ENCODE measurements at places on chromosomes 6 and 20.

DNA sequence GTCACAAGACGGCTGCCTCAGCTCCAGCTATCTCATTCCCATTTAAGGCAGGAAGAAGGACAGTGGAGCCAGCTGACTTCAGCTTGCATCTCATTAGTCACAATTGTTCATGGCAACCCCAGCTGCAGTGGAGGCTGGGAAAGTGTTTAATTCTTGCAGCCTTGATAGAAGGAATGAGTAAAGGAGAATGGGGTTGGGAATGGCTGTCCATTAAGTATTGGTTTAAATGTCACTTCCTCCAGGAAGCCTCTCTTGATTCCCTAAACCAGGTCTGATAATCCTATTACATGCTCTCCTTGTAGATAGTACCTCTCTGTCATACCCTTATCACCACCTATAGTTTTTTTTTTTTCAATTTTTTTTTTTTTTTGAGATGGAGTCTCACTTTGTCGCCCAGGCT, 166.4 kb downstream of the TFAP2C start:
- DNase-seq = no peak

- no peak for DNase-seq
Observed at GRCh38 chr6:26362836-26363220, 2.2 kb upstream of the BTN3A2 start.

- no peak for DNase-seq
Observed at GRCh38 chr6:135680964-135681913, 170.3 kb upstream of the PDE7B start.

- no peak for DNase-seq
Observed at GRCh38 chr6:71410164-71410566, 121.6 kb downstream of the OGFRL1 start.

- DNase-seq = no peak
Observed at GRCh38 chr6:167546611-167547327, 221.9 kb downstream of the TTLL2 start.

DNA sequence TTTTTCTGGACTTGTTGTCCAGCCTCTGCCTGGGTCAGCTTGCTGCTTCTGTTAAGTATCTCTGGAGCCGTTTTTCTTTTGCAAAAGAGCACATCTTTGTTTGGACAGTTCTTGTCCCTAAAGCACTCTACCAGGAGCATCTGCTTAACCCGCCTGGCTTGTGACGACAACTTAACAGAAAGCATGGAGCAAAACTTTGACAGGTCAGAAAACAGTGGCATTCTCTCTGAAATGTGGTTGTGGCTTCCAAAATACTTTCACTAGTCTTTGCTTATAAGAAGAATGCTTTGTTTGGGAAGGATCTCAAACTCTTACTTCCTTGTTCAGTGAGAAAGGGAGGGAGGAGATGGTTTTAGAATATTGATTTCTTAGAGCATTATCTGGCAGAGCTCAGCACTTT, 47.6 kb downstream of the CD109 start:
- DNase-seq = no peak

DNA sequence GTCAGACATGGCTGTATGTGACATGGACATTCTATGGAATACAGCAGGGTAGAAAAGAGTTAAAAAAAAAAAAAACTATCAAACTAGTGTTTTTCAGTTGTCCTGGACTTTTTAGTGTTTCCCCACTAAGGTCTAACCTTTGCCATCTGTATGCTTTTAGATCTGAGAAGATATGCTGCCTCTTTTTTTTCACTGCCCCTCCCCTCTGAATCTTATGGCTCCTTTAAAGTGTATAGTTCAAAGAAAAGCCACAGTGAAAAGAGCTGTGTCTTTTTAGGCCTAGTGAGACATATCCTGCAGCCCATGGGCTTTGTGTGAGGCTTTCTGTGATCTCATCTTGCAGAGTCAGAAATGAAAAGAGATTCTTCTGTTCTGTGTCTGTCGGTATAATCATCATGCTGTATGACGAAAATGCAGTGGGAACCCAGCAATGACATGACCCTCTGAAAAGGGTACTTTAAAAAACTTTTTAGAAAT, 29.3 kb downstream of the ADGRG6 start:
- peak; percentile 86 for DNase-seq

- DNase-seq = peak; percentile 81
Observed at GRCh38 chr20:34083137-34083536, 28.9 kb downstream of the EIF2S2 start.

DNA sequence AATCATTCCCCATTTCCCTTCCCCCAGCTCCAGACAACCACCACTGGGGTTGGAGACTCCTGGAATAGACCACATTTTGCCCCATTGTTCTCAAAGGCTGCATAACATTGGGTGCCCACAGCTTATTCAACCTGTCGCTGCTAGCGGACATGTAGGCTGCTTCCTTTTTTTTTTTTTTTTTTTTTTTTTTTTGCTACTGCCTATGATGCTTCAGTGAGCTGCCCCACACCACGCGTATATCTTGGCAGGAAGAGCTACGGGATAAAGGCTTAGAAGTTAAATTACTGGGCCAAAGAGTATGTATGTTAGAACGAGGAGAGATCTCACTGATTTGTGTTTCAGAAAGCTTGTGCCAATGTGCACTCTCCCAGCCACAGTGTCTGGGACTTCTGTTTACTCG, 7.0 kb downstream of the LBP start:
- DNase-seq = no peak

GRCh38 chr20:6562111-6562510, 205.4 kb upstream of the BMP2 start:
- DNase-seq = peak; percentile 55

- peak; percentile 93 for DNase-seq
Observed at GRCh38 chr6:17714879-17715851, 8.4 kb upstream of the NUP153 start.

DNA sequence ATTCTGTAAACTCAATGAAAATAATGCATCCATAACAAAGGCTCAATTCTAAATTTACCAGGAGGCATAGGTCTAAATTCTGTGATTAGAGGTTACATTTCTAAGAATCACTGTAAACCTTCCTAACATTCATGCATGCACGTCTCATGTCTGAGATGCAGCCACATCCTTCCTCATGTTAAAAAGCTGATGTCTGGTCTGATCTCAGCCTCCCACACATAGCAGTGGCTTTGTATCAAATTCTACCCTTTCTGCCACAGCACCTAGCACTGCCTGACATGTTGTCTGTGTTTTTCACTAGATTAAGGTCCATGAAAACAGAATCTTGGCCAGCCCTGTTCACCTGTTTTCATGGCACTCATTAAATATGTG, 171.1 kb downstream of the WDR27 start:
- no peak for DNase-seq

DNA sequence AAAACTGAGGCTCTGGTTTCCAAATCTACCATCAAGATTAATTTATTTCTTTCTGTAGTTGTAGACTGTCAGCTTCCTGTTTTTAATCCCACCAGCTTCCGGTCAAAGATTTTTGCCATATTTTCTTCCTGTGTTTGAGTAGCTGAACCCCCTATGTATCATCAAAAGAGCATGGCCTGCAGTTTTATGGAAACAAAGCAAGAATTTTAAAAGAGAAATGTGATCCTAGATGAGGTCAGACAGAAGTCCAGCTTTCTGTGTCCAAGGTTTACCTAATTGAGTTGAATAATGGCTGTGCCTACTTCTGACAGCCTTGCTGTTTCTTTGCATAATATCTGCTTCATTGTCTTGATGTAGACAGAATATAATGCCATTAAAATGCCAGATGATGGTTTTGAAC, 163.7 kb downstream of the CARMIL1 start:
- no peak for DNase-seq

DNA sequence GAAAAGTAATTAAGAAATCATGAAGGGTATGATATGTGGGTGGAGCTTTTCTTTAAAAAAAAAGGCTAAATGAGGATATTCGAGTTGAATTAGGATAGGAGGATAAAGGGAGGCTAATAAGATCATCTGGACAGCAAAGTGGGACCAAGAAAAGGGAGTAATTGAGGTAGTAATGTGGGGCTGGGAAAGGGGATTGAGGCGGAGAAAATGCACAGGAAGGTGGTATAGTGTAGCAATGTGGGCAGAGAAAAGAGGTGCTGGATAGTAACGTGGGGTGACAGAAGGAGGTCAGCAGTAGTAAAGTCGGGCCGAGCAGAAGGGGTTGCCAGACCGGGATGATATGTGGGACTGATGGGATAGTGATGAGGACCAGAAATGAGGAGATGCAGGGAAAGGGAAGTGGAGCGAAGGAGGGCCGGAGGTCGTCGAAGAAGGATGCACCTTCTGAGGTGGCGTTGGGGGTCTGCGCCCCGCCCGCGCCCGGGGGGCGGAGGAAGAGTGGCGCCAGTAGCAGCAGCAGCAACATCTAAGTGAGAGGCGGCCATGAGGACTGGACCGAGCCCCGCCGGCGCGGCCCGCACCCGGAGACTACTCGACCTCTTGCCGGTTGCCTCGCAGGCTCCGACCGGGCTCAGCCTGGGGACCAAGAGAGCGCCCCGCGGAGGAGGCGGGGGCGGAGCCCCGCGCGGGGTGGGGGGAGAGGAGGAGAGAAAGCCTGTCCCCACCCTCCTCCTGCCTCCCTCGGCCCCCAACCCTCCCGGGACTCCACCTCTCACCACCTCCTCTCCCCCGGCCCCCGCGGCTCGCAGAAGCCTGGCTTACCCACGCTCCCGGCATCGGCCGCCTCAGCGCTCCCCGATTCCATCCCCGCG, 887 bp downstream of the GABBR1 start:
- DNase-seq = peak; percentile 54

- no peak for DNase-seq
Observed at GRCh38 chr6:110410511-110410910, 4.9 kb downstream of the DDO start.

GRCh38 chr20:64058536-64058935, 4.5 kb upstream of the TCEA2 start:
- DNase-seq = no peak

DNA sequence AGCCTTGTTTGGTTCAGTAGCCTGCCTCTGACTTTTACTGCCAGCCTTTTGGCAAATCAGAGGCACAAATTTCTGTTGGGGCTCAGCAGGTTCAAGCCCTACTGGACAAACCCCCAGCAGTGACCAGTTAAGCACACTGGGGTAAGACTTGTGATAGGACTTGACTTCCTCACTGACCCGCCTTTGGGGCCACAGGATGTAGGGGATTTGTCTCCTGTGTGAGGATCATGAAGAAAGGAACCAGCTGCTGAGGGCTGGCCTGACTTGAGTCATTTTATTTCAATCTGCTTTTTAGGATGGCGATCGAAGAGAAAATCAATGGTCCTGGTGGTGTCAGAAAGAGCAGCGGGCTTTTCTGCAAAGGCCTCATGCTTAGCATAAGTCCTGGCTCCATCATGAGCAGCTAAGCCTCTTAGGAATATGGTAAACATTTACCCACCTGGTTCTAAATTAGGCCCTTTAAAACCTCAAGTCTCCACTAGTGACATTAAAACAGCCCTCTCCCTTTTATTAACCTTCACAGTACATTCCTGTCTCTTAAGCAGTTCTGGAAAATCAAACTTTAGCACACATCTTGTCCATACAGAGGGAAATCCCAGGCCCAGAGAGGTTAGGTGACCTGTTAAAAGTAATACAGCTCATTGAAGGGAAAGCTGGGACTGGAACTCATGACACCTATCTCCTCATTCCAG, 16.6 kb downstream of the CHMP4B start:
- peak; percentile 29 for DNase-seq

GRCh38 chr6:280775-281468, 11.4 kb upstream of the DUSP22 start:
- no peak for DNase-seq

DNA sequence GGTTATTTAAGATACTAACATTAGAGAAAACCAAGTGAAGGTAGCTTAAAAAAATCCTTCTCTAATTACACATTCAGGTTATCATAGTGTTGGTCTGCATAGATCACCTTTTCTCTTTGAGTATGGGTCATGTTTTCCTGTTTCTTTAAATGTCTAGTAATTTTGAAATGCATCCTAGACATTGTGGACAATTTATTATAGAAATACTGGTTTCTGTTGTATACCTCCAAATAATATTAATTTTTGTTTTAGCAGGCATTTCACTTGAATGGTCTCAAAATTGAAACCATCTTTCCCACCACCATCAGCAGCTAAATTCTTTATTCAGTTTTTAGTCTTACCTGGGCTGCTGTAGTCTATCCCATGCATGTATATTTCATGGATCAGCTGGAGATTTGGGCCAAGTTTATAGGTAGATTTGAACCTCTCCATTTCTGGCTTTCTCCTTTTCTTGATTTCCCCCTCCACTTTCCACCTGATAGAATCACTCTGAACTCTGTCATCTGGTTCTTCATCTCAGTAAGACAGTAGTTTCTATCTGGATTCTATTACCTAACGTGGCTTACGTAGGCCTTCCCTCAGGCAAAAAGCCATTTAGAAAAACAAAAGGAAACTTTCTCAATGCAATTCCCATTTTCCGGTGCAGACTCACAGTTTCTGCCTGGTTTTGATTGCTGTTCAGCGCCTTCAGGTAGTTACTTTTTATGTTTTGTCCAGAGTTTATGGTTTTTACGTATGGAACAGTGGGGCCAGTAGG, 52.3 kb downstream of the ZFAND3 start:
- DNase-seq = no peak

DNA sequence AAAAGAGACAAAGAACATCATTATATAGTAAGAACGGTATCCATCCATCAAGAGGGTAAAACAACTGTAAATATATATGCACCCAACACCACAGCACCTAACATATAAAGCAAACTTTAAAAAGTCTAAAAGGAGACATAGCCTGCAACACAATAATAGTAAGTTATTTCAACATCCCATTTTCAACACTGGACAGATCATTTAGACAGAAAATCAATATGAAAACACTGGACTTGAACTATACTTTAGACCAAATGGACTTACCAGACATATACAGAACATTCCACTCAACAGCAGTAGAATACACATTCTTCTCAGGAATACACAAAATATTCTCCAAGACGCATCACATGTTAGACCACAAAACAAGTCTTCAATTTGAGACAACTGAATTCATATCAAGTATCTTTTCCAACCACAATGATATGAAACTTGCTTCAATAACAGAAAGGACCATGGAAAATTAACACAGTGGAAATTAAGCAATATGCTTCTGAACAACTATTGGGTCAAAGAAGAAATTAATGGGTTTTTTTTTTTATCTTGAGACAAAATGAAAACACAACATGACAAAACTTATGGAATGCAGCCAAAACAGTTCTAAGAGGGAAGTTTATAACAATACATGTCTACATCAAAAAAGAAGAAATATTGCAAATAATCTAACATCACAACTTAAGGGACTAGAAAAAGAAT, 23.9 kb upstream of the ASF1A start:
- DNase-seq = peak; percentile 87

GRCh38 chr6:137693711-137694110, 173.3 kb upstream of the TNFAIP3 start:
- DNase-seq = no peak

DNA sequence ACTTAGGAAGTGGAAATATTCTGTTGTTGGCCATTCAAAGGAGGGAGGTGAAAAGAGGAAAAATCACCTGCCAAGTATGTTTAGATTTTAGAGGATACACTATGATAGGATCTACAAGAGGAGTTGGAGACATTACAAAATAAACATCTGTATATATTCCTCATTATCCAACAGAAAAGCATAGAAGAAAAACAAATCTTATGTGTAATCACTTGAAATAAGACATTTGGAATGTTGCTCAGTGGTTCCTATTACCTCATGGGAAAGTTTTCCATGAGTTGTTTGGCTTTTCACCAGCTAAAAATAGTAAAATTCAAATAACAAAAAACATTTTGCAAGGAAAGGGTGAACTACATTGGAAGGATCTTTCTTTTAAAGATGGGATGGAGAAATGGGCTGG, 76.7 kb upstream of the CARMIL1 start:
- peak; percentile 20 for DNase-seq
